ENCODE measurements at places on chromosomes 2 and 18. TPM values are rescaled to one million over a fixed set of nuclear protein-coding genes. Genes with fewer than 3 reads are reported as not detected.

- no peak for DNase-seq
Measured at GRCh38 chr18:33578518-33579348, 714 bp downstream of the ASXL3 start.

DNA sequence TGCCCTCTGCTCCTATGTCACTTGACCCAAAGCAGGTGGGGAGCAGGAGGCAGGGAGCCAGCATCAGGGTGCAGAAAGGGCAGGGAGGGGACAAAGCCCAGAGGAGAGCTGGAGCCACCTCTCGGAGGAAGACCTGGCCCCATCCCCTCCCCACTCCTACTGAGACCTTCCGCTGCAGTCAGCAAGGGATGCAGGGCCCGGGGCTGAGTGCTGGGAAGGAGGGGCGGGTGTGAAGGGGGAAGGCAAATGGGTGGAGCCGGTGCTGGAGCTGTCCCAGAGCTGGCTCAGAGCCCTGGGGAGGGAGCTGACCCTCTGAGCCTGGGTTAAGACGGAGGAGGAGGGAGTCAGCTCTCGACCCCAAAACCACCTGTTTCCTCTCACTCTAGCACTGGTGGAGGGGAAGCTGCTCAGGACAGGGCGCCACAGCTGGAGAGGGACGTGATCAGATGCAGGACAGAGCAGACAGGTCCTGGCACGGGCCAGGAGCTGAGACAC, 33.8 kb downstream of the HS1BP3 start:
- no peak for DNase-seq

GRCh38 chr2:151861174-151861573, 33.0 kb upstream of the ARL5A start:
- DNase-seq = no peak

The MSTN gene
- not detected for total RNA-seq

DNA sequence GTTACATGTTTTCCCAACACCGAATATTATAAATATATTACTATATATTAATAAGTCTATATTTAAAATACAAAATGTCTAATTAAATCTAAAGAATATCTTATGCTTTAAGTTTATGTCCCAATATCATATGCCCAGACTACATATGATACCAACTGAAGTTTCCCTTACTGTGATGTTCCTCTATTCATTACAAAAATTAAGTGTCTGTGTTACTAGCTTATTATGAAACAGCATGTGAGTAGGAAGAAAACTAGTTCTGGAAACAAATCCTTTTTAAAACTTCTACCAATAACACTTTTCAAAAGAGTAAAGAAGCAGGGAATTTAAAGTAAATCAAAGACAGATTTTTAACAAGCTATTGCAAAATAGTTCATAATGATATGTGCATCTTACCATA, 17.8 kb downstream of the HNRNPLL start:
- DNase-seq = no peak

DNA sequence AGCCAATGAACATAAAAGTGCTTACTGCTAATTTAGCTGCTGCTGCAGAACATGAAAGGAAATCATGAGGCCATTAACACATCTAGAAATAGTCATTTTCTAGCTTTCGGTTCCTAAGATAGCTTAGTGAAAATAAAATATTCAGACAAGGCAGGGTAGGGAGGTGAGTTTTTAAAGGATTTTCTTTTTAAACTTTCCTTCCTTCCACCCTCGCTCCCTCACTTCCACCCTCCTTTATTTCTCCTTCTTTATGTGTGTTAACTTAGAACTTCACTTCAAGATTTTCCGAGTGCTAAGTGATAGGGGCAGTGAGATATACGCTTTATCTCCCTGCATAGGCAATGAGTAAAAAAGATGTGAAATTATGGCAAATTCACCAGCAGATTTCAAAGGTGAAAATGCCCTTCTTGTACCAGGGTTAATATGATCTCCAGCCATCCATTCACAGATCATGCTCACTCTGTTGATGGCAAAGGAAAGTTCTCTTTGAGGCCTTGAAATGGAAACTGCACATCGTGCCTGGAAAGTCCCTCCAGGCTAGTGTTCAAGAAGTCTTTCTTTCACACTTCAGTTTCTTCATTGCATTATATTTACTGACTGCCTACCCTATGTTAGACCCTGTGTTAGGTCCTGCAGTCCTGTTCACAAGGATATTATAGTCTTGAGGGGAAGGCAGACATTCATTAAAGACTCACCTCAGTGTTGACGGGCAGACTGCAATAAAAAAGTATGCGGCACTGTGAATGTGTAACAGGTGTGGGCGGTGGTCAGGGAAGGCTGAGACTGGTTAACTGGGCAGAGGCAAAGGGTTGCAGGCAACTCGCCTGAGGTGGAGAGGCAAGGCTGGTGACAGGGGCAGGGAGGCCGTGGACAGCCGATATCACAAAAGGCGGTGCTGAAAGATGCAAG, 200.8 kb downstream of the PLCL1 start:
- DNase-seq = no peak

DNA sequence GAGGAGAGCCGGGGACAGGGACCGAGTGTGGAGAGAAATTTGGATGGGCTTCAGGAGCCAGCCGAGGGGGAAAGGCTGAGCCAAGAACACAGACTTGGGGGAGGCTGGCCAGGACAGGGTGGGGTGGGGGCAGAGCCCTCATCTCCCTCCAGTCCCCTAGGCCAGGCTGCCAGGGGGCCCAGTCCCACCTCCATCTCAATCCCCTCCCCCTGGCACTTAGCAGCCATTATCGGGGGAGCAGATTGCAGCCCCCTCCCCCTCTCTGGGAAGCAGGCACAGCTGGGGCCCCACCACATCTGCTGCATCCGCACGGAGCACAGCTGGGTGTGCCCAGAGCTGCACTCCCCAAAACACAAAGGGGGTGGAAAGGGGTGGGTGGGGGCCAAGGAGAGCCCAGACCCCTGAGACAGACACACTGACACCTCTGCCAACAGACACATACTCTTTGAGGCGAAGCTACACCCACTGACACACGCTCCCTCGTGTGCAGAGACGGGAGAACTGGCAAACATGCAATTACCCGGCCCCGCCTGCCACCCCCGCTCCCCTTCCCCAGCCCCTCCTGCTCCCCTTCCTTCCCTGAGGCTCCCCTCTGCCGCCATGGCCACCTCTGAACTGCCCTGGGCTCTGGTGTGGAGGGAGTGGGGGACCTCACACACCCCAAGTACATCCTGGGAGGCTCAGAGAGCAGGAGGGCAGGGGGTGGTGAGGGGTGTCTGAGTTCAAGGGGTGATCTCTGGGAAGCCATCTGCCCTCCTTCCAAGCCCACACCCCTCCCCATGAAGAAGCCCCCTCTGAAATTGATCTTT, 5.1 kb upstream of the ASIC4 start:
- DNase-seq = no peak

The CABLES1 gene
- 11.7 TPM for total RNA-seq

The C1GALT1C1L gene
- 3.9 TPM for total RNA-seq

DNA sequence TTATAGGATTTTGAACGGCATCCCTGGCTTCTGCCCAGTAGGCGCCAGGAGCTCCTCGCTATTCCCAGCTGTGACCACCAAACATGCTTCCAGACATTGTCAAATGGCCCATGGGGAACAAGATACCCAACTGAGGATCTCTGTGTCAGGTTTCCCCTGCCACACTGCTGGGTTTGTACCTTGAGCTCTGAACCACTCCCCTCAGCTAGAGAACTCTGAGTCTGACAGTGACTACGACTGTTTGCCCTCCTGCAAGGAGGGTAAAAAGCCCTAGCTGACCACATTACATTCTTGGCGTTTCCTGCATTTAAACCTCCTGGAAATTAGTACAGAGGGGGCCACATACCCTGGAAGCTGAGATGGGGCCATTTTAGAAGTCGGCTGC, 12.4 kb downstream of the LRRFIP1 start:
- no peak for DNase-seq

The GAREM2 gene
- not detected for total RNA-seq

GRCh38 chr2:239470151-239470900, 69.5 kb upstream of the HDAC4 start:
- no peak for DNase-seq

The PSMA8 gene
- total RNA-seq = not detected

The WNT10A gene
- total RNA-seq = not detected

DNA sequence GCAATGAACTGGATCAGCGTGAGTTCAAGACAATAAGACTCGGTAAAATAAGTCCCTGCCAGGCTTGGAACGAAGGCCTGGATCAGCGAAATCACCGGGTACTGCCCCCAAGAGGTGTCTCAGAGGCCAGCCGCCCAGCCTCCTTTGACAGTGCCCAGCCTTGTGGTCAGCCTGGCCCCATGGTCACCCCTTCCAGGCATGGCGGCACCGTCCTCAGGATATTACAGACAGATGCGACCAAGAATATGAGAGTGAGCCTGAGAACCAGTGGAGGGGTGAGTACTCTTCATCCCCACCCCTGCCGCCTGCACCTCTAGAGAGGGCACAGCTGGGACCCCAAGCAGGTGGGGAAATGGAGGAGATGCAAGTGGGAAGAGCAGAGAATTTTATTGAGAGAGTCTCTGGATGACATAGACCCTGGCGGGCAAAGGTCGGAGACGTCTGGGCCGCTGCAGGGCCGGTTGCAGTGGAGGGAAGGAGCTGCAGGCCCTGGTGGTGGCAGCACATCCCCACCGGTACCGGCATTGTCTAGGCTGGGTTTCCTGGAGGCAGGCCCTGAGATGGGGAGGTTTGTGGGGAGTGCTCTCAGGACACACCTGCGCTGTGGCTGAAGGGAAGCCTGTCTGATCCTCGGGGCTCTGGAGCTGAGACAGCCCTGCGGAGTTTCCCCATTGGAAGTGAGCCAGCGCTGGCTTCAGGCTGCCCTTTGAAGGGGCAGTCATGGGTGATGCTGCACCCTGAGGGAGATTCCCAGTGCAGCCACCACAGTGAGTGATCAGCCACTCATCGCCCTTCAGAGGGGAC, 190.0 kb downstream of the SEPTIN10 start:
- no peak for DNase-seq

The CD207 gene
- total RNA-seq = not detected

The PROKR1 gene
- not detected for total RNA-seq

GRCh38 chr2:112166806-112167499, 28.8 kb downstream of the FBLN7 start:
- no peak for DNase-seq

GRCh38 chr2:37739153-37739552, 67.7 kb upstream of the CDC42EP3 start:
- DNase-seq = no peak

The C2orf66 gene
- total RNA-seq = not detected

The FRZB gene
- total RNA-seq = 0.08 TPM

DNA sequence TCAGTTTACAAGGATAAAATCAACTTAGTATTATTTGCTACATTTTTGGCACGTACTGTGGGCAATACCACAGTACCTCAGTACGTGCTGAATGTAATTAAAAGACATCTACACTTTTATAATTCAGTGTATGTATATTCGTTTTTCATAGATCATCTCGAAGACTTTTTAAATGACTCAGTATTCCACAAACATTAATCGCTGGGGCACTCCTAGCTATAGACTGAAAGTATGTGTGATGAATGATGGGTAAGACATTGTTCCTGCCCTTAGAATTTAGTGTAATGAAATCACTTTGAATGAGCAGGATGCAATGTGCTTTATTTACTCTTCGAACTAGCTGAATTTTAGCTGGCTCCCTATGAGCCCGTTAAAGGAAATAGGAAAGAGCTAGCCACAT, 245.6 kb upstream of the RASGRP3 start:
- DNase-seq = no peak

The ARHGAP25 gene
- total RNA-seq = 0.56 TPM

- no peak for DNase-seq
Measured at GRCh38 chr18:63476668-63477067, at the start of gene SERPINB5. Gene SERPINB5, plus strand, starts transcription at chr18:63476958. Its CDS starts 7,471 bp downstream, at chr18:63484429.

The AGXT gene
- not detected for total RNA-seq

The CTNNA2 gene
- total RNA-seq = 0.39 TPM

The GRHL1 gene
- 0.25 TPM for total RNA-seq

The PPM1G gene
- 72.0 TPM for total RNA-seq

The ITGB6 gene
- total RNA-seq = not detected
